ENCODE measurements at places on chromosomes 13 and 19.

DNA sequence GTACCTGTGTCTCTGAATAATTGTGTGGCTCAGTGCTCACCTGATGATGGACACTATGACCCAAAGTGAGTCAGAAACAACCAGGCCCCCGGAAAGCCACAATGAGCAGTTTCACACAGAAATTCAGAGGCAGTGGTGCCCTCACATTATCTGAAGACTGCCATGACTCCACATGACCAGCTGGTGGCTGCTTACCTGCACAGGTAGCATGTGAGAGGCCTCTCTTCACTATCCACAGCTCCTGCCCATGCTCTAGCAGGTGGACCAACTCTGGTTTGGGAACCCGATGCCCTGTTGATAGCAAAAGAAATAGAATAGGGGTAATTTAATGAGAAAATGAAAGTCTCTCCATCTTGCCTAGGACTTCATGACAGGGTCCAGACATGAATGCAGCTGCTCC is 7.2 kb downstream of the ZNF550 start:
- no peak for DNase-seq

DNA sequence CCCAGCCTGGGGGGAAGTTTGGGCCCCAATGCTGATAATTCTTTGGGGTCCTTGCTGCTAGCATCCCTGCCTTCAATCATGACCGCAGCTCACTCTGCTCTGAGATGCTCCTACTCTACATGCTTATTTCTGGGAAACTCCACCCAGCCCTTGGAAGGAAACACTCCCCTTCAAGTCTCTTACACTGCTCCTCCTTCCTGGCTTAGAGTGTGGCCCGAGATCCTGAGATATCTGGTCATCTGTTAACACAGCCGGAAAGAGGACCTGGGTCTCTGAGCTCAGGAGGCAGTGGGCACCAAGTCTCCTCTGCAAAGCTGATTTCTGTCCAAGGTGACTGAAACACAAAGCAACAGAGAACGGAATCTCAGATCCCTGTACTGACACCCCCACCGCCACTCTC is 33.0 kb downstream of the CYP4F2 start:
- no peak for DNase-seq

DNA sequence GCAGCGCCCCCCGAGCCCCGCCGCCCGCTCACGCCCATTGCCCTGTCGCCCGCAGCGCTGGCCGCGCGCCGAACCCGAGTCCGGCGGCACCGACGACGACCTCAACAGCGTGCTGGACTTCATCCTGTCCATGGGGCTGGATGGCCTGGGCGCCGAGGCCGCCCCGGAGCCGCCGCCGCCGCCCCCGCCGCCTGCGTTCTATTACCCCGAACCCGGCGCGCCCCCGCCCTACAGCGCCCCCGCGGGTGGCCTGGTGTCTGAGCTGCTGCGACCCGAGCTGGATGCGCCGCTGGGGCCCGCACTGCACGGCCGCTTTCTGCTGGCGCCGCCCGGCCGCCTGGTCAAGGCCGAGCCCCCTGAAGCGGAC is 518 bp downstream of the KLF2 start:
- DNase-seq: no peak

- DNase-seq: no peak
These were observed 40.9 kb downstream of the DEDD2 start for GRCh38 chr19:42176649-42176989.

DNA sequence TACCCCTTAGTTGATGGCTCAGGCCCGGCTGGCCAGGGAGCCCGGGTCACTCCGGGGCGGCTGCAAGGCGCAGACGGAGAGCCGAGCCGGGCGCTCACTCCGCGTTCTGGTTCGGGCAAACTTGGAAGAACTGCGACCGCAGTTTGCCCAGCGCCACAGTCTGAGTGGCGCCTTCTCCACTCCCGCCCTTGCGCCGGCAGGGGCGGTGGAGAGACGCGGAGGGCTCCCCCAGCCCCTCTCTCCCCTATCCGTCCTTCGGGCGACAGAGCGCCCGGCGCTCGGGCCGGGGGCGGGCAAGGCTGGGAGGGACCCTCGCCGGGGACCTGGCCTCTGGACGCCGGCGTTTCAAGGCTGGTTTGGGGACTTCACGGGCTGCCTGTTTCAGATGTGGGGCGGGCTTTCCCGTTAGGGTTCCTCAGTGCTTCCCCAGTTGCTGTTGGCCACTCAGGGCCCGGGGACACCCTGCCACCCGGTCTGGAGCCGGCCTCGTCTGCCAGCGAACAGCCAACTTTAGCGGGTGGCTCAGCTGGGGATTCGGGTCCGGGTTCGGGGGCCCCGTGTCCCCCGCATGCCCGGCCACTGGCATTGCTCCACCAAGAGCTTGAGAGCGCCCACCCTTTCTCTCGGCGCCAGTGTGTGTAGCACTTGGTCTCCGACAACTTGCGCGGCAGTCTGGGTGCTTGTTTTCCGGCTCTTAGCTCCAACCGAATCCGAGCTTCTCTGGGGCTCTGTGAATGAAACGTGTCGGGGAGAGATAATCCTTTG is 1.5 kb downstream of the GPC6 start:
- DNase-seq: no peak

DNA sequence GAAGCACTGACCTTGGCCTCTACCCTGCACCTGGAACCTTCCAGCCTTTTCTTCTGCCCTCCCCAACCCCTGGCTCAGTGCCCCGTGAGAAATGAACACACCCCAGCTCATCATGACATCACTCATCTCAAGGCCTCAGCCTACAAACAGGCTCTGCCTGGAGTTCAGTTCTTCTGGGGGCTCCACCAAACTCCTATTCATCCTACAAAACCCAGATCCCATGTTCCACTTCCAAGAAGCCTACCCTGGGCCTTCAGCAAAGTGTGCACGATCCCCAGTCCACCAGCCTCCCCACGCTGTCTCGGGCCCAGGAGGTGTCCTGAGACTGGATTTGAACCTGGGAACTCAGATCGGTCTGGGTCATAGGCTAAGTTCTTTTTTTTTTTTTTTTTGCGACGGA is 9.0 kb upstream of the SHC2 start:
- no peak for DNase-seq

DNA sequence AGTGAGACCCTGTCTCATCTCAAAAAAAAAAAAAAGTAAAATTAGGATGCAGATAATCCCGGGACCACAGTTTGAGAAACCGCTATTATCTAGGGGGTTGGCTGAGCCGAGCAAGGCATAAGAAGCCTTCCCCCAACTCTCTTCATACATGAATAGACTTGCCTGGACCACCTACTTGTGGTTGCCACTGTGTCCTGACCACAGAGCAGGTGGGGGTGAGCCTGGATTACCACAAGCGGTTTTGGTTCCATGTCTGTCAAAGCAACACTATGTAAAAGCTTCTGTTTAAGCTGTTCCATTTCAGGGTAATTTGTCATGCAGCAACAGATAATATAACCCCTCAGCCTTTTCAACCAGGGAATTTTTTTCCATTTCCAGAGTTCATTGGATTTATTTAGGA is 3.3 kb upstream of the NAPA start:
- DNase-seq: peak; percentile 47

All from activated T-cell treated with anti-CD3 and anti-CD28 coated beads for 48 hours (primary cell).